ENCODE measurements at places on chromosomes 6 and 20.

DNA sequence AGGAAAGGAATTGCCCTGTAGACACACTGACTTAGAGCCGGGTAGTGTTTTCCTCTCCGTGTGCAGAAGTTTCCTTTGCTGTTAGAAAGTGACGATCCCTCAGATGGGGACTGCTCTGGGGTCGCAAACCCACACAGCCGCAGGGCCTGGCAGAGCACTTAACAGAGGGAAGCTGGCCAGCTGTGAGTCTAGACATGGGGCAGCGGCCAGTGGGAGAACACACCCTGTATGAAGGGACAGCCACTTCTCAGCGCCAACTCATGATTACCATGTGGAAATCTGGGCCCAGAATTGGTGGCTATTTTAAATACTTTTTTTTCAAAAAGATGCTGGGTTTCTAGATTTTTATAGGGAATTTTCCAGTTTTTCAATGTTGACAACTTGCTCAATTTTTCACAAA, 39.4 kb downstream of the SLC9A8 start:
- no peak for DNase-seq

GRCh38 chr6:75023634-75024033, 182.2 kb downstream of the COL12A1 start:
- no peak for DNase-seq

- DNase-seq, result no peak
Observed at GRCh38 chr20:13739731-13740649, 44.7 kb downstream of the ESF1 start.

GRCh38 chr6:38445336-38445735, 194.4 kb downstream of the BTBD9 start:
- no peak for DNase-seq

DNA sequence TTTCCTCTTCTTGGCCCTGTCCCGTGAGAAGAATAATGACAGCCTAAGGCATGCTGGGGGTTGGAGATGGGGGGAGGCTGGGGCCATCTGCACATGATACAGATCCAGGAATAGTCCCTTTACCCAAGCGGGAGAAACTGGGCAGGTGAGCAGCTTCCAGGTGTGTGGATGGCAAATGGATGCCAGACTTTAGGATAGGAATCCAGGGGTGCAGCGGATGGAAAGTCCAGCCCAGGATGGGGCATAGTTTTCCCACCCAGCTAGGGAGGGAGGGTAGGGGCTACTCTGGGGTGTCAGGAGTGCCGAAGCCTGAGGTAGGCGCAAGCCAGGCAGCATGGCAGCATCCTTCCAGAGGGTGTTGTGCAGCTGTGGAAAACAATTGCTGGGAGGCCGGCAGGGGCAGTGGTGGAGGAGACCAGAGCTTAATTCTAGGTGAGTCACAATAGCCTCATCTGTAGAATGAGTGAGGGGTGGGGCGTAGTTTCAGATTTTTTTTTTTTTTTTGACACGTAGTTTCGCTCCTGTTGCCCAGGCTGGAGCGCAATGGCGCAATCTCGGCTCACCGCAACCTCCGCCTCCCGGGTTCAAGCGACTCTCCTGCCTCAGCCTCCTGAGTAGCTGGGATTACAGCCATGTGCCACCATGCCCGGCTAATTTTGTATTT, 15.4 kb upstream of the FAM110A start:
- DNase-seq, result no peak

- no peak for DNase-seq
Observed at GRCh38 chr6:133892813-133893691, 4.1 kb downstream of the TCF21 start.

DNA sequence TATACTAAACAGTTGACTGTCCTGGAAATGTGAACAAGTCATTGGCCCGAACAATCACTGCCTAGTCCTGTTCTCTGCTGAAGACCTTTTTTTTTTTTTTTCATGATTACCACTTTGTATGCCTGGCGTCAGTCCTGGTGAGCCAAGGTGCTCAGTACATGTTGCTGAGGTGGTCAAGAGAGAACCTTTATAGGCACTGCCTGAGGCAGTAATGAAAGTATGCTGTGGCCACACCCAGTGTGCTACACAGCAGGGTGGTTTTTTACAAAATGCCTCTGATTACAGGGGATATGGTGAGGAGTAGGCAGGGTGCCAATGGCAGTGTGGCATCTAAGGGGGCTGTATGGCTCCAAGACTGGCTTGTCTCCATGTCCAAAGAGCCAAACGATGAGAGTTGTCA, 135.1 kb upstream of the ENPP5 start:
- DNase-seq, result no peak

Measured in stimulated activated CD8-positive, alpha-beta memory T cell treated with anti-CD3 and anti-CD28 coated beads, Interleukin-2, amount 100 ng/mL, for 1 hour (primary cell).